Astrocyte (in vitro differentiated cells and primary cell): ENCODE measurements at places on chromosomes 6 and 20.
A peak's percentile ranks its signal among the peaks of the same experiment; 100 is the strongest.

- no peak for DNase-seq
These were observed 18.6 kb downstream of the MOXD1 start for GRCh38 chr6:132382630-132383175.

GRCh38 chr6:87487555-87487954, 14.8 kb downstream of the SLC35A1 start:
- DNase-seq: peak; percentile 19

- no peak for DNase-seq
These were observed 1.7 kb downstream of the FAXC start for GRCh38 chr6:99347804-99348203.

- DNase-seq: no peak
These were observed 557 bp upstream of the DHX35 start for GRCh38 chr20:38961530-38962043.

GRCh38 chr20:24693466-24694156, 224.2 kb downstream of the SYNDIG1 start:
- no peak for DNase-seq

- DNase-seq: no peak
These were observed 30.3 kb upstream of the MAPK13 start for GRCh38 chr6:36099869-36100483.

GRCh38 chr20:9838378-9839295, at the start of gene PAK5:
Gene PAK5, minus strand, starts transcription at chr20:9839076. Its CDS starts 194,748 bp downstream, at chr20:9644328.
- peak; percentile 53 for DNase-seq

GRCh38 chr20:34570859-34571306, 12.4 kb downstream of the MAP1LC3A start:
- peak; percentile 84 for DNase-seq

DNA sequence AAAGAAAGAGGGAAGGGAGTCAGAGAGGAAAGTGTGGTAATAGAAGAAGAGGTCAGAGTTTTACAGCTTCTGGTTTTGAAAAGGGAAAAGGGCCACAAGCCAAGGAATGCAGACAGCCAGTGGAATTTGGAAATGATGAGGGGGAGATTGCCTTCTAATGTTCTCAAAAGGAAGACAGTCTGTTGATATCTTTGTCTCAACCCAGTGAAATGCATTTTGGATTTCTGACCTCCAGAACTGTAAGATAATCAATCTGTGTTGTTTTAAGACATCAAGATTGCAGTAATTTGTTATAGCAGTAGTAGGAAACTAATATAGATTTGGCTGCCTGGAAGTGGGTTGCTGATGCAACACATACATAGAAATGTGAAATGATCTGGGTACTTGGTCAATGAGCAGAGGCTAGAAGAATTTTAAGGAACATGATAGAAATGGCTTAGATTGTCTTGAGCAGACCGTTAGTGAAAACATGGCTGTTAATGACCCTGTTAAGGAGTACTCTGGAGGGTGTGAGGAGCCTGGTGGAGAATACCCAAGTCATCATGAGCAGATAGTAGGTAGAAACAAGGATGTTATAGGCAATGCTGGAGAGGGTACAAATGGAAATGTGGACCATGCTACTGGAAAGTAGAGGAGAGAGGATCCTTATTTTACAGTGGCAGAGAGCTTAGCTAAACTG, 255.8 kb upstream of the RAB32 start:
- DNase-seq: peak; percentile 72

DNA sequence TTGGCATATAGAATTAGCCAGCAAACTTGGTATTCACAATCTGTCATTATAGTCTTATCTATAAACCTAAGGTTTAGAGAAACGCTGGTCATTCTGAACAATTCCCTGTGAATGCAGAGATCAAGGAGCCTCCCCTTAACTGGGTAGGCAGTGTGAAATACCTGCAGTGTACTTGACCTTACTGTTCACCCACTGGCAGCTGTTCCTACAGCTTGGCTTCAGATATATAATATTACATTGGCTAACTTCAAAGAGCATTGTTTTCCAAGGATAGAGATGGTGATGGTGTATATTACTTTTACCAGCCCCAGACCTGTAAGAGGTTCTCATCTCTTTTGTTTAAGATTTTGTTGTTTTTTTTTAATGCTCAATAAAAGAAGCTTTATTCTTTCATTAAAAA, 168.3 kb downstream of the ESR1 start:
- no peak for DNase-seq

DNA sequence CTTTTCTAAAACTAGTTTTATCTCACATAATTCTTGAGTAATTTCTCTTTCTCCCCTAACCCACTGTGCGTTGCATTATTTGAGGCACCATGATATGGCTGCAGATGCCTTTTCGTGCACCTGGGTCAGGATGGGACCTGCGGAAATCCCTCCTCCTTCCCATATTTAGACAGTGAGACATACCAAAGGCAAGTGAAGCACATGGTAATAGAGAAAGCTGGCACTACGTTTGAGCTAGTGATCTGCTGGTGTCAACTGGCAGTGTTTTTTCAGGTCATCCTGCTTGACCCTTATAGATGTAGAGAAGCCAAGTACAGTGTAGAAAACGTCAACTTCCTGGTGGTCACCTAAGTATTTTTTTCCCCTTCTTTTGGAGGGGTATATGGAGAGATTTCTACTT, 71.7 kb downstream of the FOXO3 start:
- no peak for DNase-seq
